Activated T-cell treated with anti-CD3 and anti-CD28 coated beads, Interleukin-2, amount 50 U/mL, for 24 hours (primary cell): ENCODE measurements at places on chromosomes 7 and 10.

DNA sequence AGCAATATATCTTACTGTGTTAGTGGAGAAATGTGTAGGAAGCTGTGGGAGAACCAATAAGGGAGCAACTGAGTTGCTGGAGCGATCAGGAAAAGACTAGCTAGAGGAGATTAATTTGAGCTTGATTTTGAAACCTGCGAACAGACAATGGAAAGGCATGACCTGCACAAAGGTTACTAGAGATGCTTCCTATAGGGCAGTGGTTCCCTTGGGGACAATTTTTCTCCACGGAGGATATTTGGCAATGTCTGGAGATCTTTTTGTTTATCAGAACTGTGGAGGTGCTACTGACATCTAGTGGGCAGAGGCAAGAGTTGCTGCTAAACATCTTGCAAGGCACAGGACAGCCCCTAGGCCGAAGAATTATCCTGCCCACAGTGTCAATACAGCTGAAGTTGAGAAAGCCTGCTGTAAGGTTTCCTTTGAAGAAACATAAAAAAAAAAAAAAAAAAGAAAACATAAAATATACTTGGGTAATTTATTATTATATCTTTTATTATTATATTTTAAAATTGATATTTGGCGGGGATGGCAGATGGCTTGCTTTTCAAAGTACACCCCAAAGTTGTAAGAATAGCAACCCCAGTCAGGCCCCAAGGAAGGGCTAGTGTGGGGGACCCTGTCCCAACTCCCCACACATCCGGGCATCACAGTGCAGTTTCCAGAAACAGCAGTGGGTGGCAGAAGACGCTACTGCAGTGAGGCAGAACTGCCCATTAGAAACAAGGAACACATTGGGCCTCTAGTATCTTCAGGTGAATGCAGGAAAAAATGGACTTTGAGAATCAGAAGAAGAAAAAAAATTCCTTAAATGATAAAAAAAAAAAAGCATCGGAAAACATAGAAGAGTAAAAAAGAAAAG, 481.6 kb downstream of the SH2D4B start:
- no peak overlapping the region for H3K27ac ChIP-seq
- no peak overlapping the region for H3K4me3 ChIP-seq
- DNase-seq = no peak
- H3K4me1 ChIP-seq = peaks cover 4% of the 10 kb centered on the region

DNA sequence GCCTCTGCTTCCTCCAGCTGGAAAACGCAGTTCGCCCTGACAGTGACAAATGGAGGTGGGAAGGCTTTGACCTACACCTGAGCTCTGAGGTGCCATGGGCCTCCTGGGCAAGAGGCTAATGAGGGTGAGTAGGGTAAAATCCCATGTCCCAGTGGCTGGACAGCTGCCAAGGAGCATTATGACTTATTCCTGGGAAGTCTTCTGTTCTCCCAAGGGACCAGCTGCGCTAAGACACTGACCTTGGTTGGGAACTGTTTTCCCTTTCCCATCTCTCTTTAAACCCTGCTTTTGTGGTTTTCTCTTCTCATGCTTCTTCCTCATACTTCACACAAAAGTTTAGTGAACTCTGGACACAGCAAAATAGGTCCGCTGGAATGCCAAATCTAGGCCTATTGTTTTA, 72.6 kb downstream of the COPG2 start:
- H3K27ac ChIP-seq = no peak overlapping the region
- H3K36me3 ChIP-seq = peaks cover 1% of the 10 kb centered on the region

DNA sequence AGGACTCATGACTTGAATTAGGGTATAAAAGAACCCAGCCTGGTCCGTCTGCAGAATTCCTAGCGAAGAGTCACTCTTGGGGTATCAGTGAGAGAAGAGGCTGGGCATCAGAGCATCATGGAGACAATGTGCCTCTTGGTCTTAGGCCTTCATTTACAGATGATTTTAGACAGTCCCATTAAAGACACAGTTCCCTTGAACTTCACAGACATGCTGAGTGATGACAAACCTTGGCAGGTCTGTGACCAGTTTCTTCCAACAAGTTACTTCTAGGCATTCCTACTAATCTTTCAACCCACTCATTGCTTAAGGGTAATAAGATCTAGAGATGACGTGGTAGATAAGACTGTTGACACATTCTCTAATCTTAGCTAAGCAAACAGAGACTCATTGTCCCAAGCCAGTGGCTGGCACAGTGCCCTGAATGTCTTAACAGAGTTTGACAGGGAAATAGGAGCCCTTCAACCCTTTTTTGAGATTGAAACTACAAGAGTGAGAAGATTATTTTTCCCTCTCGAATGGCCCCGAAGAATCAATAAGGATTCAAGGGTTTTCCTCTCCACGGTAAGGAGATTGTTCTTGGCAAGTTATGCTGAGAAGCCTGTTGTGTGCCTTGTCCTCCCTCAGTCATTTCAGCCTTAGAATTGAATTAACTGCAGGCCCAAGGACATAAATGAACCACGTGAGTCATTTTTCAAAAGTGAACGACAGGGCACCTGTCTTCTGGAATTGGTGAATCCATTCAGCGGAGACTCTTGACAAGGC, 281.1 kb downstream of the CCDC3 start:
- peaks cover 49% of the 10 kb centered on the region for H3K4me1 ChIP-seq
- H3K4me3 ChIP-seq = no peak overlapping the region
- DNase-seq = peak; percentile 47

- no peaks in the 10 kb centered on the region for H3K36me3 ChIP-seq
- peaks cover 6% of the 10 kb centered on the region for H3K4me1 ChIP-seq
- peaks cover 40% of the 10 kb centered on the region for H3K27me3 ChIP-seq
- H3K4me3 ChIP-seq = no peak overlapping the region
- H3K27ac ChIP-seq = no peak overlapping the region
Measured at GRCh38 chr10:48496831-48497779, 107.8 kb downstream of the ARHGAP22 start.

- H3K27ac ChIP-seq = no peak overlapping the region
- no peak for DNase-seq
- H3K27me3 ChIP-seq = no peaks in the 10 kb centered on the region
- no peak overlapping the region for H3K4me3 ChIP-seq
Measured at GRCh38 chr10:72587568-72587967, 38.3 kb downstream of the MICU1 start.

- no peaks in the 10 kb centered on the region for H3K36me3 ChIP-seq
- no peak overlapping the region for H3K4me3 ChIP-seq
- H3K27ac ChIP-seq = no peak overlapping the region
Measured at GRCh38 chr10:14024329-14025202, 306.2 kb downstream of the FRMD4A start.

- peaks cover 92% of the 10 kb centered on the region for H3K36me3 ChIP-seq
- no peaks in the 10 kb centered on the region for H3K27me3 ChIP-seq
- no peak overlapping the region for H3K4me3 ChIP-seq
- peaks cover 61% of the 10 kb centered on the region for H3K4me1 ChIP-seq
- H3K27ac ChIP-seq = peak overlapping the region; percentile 77
Measured at GRCh38 chr10:6097063-6097462, 8.2 kb downstream of the RBM17 start.

DNA sequence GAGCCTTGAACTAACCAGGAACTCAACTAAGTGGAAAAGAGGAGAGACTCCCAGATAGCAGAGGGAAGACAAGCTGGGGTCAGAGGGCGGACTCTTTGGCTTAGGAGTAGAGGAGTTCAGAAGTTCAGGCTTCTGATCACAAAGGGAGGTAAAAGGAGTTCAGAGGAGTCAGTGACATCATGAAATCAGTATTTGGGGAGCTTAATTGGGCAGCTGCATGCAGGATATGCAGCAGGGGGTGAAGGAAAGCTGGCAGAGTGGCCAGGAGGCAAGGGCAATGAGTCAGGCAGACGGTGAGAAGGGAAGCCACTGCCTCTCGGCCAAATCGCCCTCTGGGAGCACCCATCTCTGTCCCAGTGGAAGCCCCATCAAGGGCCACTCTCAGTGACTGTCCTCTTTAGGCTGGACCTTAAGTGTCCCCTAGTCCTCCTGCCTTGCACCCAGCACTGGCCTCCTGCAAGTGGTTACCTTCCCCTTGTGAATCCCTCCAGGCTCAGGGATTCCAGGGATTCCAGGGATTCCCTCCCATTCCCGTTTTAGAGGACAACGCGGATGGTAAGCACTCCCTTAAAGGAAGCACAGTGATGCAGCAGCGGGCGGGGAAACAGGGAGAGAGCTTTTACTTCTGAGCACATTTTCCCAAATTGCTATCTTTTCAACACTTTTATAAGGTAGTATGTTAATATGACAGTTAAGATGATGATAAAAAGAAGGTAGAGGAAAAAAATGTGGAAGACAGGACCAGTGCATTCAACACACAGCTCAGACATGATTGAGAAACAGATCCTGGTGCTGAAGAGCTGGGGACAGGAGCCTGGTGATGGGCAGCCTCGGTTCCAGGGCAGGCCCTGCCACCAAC, 72.6 kb downstream of the KCNMA1 start:
- H3K4me3 ChIP-seq = no peak overlapping the region
- DNase-seq = no peak
- H3K4me1 ChIP-seq = no peaks in the 10 kb centered on the region

DNA sequence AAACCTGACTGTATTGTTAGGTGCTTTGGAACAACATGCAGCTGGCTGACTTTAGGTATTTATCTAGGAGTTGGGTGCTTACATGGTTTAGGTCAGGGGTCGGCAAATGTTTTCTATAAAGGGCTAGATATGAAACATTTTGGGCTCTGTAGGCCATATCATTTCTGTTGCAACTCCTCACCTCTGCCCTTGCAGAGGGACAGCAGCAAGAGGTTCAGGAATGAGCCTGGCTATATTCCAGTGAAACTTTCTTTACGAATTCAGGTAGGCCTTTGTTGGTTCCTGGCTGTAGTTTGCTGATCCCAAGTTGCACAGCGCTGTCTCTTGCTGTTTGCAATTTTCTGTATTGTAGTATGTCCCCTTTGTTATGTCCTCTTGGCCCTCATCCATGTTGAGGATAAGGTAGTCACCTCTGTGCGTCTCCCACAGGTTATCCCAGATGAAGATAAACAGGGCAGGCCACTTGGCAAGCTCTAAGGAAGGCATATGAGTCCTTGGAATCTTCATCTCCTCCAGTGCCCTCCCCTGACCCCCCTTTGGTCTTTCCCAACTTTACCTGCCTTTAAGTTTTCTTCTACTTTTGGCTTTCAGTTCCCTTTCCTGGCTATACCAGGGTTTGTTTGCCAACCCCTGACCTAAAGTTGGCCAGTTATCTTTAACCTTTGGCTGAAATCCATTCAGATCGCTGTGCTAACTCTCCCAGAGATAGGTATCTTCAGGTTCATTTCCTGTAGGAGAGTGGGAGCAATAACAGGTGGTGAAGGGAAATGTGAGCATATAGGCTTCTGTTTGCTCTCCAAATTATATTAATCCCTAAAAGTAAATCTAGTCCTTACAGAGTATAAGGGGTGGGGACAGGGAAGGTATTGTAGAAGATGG, 36.1 kb downstream of the SGPL1 start:
- H3K27me3 ChIP-seq = no peaks in the 10 kb centered on the region
- no peak for DNase-seq
- H3K27ac ChIP-seq = no peak overlapping the region
- H3K4me1 ChIP-seq = peaks cover 31% of the 10 kb centered on the region
- no peak overlapping the region for H3K4me3 ChIP-seq

GRCh38 chr7:134721171-134721570, 58.3 kb upstream of the CALD1 start:
- no peak overlapping the region for H3K4me3 ChIP-seq
- no peaks in the 10 kb centered on the region for H3K4me1 ChIP-seq
- no peak overlapping the region for H3K27ac ChIP-seq
- no peaks in the 10 kb centered on the region for H3K27me3 ChIP-seq

- peaks cover 27% of the 10 kb centered on the region for H3K27me3 ChIP-seq
- no peak overlapping the region for H3K4me3 ChIP-seq
Measured at GRCh38 chr7:94177441-94177840, 173.3 kb upstream of the BET1 start.

DNA sequence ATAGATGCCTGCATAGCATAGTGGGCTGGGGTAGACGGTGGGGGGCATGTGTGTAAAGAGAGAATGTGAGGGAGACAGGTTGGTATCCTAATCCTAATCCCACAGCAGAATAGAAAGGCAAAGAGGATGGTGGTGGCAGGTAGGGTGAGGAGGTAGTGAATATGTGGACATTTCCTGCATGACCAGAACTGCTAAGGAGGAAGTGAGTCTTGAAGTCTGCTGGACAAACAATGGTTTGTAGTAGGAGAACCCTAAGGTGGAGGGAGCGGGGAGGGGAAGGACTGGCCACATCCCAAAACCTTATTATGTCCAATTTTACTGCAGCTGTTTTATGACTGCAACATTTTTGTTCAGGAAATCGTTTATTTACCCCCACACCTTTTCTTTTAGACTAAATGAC, 279.7 kb downstream of the AUTS2 start:
- H3K27ac ChIP-seq = no peak overlapping the region
- H3K4me3 ChIP-seq = no peak overlapping the region
- no peak for DNase-seq
- H3K27me3 ChIP-seq = peaks cover 6% of the 10 kb centered on the region
- H3K36me3 ChIP-seq = no peaks in the 10 kb centered on the region

DNA sequence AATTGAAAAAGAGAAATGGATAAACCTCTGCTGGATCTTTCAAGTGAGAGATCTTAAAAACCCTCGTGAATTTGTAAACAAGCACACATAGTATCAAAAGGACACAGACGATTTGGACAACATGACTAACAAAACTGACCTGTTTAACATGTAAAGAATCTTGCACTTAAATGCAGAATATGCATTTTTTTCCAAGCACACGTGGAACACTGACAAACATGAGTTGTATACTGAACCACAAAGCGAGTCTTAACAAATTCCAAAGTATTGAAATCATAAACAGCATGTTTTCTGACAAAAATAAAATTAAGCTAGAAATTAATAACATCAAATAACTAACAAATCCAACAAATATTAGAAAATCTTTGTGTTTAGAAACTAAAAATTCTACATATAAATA, 65.0 kb upstream of the ZNF746 start:
- H3K36me3 ChIP-seq = peaks cover 90% of the 10 kb centered on the region
- DNase-seq = no peak
- H3K4me3 ChIP-seq = no peak overlapping the region
- no peaks in the 10 kb centered on the region for H3K27me3 ChIP-seq
- H3K4me1 ChIP-seq = peaks cover 16% of the 10 kb centered on the region
- no peak overlapping the region for H3K27ac ChIP-seq
